Small intestine (tissue), 16 donors: ENCODE measurements at places on chromosomes 7 and 10.

- DNase-seq, result peak; percentile 10
Measured at GRCh38 chr7:157188091-157188665, 49.5 kb downstream of the UBE3C start.

GRCh38 chr7:142774826-142775225, 4.1 kb downstream of the PRSS2 start:
- DNase-seq, result no peak

DNA sequence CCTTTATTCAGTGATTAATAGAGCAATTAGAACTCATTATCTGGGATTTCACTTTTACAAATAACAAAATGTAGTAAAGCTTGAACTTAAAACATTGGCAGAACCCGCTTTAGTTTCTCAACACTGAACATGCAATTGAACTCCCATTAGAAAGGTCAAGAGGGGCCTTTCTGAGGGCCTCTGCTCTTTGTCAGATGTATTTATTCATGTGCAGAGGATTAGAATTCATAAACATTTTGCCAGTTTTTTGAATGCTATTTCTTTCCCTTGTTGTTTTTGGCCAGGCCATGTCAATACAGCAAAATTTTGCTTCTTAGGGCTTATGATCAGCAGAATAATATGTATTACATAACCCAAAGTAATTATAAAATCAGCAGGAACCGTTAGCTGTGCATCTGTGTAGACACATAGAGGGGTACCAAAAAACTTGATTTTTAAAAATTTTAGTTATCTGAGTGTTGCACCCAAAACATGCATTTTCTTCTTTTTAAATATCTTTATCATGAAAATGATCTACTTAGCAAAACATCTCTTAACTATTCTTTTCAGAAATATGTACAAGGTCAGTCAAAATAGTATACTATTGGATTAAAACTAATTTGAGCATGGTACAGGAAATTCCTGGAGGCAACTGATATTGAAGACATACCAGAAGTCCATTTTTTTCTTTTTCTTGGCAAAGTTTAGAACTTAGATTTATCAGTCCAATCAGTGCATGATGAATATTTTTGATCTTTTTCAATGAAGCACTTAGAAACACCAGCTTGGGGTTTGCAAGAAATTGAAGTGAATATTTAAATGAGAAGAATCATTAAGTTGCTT, 177.5 kb downstream of the TWIST1 start:
- DNase-seq, result no peak

- DNase-seq, result peak; percentile 96
Measured at GRCh38 chr7:100901921-100902332, 6.2 kb upstream of the ACHE start.

DNA sequence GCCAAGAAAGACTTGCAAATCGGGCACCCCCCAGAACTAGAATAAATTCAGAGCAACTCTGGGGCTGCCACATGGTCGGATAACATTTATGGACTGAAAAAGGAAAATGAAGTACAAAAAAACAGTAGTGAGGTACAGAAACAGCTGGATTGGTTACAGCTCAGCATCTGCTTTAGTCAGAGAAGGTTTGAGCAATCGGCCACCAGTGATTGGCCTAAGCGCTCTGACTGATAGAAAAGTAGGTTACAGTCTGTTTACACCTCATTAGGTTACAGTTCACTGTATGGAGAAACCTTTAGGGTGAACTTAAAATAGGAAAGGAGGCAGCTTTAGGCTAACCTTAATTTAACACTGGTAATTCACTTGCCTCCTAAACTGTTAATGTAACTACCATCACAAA, 102.0 kb upstream of the DKK1 start:
- DNase-seq, result peak; percentile 48

- DNase-seq, result no peak
Measured at GRCh38 chr7:132044247-132044646, 487.8 kb upstream of the PODXL start.

GRCh38 chr10:103759100-103759781, 96.1 kb downstream of the SH3PXD2A start:
- DNase-seq, result peak; percentile 76
